GM13977 (cell line): ENCODE measurements at places on chromosomes 1 and 21.

GRCh38 chr1:66791621-66792610 lies 9.2 kb downstream of the INSL5 start:
- DNase-seq: no peak

- DNase-seq: no peak
Measured at GRCh38 chr1:16372535-16373285, 5.7 kb downstream of the SZRD1 start.

DNA sequence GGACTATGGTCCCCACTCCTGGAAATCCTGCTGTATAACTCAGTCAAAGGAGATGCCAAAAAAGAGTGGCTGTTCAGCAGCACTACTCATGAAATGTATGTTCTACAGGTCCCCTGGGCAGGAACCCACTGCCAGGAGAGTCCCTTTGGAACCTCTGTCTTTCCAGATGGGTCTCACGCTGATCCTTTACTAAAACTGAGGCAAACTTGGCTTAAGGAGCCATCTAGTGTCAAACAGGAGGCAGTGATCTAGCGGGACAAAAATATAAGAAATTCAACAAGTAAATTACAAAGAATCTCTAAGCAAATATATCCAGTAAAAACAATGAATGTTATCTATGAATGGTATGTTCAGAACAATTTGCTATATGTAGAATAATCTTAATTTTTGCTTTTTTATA lies 80.5 kb upstream of the PRMT6 start:
- no peak for DNase-seq

DNA sequence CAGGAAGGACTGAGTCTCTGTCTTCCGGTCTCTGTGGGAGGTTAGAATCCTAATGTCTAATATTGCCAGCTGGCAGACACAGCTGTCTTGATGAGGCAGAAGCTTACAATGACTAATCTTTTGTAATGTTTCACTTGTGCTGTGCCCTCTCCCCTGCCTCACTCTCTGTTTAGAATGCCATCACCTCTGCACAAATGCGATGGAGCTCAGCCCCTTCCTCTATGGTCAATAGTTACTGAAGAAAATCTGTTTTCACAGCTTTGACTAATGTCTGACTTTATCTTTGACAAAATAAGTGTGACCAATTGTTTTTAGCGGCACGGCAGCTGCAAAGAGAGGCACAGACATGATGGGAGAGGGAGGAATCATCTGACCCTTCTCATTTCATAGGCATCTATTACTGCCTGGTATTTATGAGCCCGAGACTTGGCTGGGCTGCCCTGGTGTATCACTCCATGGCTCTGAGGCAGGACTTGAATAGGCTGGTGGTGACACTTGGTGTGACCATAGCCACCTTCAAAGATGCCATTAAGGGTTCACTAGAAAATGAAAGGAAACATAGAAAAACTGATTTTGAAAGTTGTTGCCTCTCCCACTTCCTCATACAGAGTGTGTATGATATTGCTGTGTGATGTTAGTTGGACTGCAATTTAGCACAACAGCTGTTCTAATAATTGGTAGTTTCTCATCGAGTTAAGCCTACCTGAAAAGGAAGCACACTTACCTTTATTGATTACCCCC lies 163.2 kb upstream of the NBPF11 start:
- DNase-seq: no peak

DNA sequence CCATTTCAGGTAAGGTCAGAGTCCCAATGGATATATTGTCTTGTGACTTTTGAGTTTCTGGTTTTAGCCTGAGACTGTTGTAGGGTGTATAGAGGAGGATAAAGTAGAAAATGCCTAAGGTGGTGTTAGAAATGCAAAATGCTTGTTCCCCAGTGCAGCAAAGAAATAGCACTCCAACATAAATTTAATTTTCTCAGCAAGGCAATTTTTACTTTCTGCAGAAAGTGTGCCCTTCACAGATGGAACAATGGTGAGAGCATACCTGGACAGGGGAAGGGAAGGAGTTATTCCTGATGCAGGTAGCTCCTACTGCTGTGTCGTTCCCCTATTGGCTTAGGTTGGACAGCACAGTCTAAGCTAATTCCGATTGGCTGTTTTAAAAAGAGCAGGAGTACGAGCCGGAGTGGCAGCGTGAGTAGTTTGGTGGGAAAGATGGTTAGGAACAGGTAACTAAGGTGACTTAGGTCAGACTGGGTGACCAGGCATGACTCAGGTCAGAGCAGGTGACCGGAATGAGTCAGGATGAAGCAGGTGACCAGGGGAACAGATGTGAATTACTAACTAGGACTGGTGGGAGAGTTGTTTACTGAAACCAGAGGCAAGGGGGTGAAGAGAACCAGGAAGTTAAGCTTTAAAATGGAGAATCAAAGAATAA lies 21.5 kb downstream of the SPATA45 start:
- no peak for DNase-seq
